ENCODE measurements at places on chromosomes 13 and 19.

DNA sequence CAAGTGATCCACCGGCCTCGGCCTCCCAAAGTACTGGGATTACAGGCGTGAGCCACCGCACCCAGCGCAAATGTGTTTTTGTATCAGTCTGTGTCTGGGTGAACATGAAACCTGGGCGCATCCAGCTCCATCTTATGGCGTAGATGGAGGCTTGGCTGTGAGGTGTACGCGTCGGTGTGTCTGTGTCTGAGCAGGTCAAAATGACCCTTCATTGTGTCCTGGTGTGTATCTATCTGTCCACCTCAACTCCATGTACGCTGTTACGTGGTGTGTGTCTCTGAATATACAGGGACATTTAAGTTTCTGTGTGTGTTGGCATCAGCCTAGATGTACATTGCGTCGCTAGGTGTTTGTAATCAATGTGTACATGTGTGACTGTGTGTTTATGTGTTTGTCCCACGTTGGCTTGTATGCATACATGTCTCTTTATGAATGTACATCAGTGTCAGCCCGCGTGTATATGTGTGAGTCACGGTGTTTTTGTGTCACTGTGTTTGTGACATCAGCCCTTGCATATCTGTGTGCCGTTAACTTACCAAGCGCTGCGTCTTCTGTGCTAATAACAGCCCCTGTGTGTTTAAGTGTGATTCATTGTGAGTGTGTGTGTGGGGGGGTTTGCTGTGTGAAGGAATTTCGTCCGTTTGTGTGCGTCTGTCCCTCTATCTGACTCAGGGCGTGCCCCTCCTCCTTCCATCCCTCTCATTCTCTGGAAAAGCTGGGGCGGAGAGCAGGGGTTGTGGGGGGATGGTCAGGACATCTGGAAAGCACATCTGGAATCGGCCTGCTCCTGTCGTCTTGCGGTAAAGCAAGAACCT lies 6.4 kb downstream of the AXL start:
- no peak for DNase-seq

GRCh38 chr13:114064450-114065140 lies 67.8 kb downstream of the RASA3 start:
- no peak for DNase-seq

- no peak for DNase-seq
Observed at GRCh38 chr19:9075064-9075949, 11.6 kb upstream of the OR1M1 start.

DNA sequence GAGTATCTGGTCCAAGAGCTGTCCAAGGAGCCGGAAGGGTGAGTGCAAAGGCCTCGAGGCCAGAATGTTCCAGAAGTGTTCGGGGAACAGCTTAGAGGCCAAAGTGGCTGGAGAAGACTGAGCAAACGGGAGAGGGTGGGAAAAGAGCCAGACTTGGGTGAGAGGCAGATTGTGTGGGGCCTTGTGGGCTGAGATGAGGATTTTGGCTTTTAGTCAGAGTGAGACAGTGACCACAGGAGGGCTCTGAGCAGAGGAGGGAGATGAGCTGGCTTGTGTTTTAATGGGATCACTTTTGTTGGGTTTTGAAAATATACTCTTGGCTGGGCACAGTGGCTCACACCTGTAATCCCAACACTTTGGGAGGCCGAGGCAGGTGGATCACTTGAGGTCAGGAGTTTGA lies 5.6 kb downstream of the NANOS2 start:
- no peak for DNase-seq

DNA sequence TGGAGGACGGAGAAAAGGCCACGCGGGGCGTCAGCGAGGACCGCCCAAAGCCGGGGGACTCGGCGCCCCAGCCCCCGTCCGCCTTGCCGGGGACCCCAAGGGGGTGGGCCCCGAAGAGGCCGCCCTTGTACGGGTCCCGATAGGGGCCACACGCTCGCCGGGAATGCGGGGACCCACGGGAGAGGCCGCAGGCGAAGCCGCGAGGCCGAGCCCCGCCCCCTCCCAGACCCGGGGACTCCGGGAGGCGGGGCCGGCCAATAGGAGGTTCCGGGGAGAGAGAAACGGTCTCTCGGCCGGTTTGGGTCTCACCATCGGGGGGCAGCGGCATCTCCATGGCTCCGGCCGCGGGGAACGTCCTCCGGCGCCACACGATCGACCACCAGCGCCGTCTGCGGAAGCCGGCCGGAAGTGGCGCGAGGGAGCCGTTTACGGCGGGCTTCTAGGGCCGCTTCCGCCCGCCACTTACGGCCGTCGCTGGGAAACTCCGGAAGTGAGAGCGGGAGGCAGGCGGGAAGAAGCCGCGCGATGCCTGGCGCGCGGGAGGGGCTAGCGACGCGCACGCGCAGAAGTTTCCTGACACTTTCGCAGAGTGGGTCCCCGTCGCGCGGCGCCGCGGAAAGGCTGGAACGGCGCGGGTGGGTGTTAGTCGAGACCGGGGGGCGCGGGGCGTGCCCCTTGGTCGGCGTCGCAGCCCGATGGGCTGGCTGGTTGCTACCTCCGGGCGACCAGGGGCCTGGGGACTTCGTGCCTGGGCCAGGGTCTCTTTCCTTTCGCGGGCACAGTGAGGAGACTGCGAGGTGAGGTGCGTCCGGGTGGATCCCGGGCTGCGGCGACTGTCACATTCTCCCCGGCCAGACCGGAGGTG lies at the start of gene CHERP:
TSS of gene CHERP (minus strand) at position 393 of the 865 bp plus-strand sequence. CDS start at position 334, 59 bp downstream.
- DNase-seq, result peak; percentile 89

- DNase-seq, result no peak
Observed at GRCh38 chr19:34232566-34233481, 21.5 kb upstream of the GARRE1 start.

- no peak for DNase-seq
Observed at GRCh38 chr13:36764957-36765356, 54.1 kb upstream of the RFXAP start.

DNA sequence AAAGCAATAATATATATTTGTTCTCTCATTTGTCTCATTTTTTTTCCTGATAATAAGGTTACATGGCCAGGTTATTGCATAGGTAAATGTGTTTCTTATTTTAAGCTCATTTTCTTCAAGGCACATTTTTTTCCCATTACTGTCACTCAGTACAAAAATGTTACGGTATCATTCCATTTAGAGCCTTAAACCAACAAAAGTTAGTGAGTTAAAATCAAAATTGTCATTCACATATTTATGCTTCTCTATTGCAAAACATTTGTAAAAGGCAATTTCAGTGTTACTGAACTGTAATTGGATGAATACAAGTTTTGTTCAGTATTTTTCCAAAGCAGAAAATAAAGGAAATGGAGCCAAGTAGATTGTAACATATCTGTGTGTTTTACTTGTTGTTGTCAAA lies 117.6 kb upstream of the MAB21L1 start:
- no peak for DNase-seq

DNA sequence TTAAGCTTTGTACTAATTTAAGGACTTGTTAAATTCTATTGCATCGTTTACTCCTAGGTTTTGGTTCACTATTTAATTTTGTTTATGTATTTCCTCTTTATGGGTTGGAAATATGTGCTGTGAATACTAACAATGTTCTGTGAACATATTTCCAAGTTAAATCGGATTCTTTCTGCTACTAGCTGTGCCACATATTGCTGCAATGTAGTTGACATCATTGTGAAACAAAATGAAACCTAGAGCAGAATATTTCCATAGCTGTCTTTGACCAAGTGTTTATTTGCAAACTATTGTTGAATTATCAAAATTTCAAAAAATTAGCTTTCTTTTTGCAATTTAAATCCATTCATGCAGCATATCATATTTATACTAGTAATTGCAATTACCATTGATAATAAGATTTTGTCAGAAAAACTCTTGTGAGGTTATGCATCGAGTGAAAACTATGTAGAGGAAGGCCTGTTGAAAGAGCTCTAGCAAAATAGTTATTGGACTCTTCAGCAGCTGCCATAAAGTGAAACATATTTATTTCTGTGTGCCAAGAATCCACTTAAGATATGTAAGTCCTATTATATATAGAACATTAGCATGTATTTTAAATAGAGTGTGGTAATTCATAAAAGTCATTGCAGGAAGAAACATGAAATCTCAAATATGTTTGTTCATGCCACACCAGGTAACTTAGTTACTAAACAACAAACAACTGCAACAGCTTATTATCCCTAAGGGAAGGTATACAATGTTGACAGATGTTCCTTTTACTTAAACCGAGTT lies 575.1 kb downstream of the SLITRK6 start:
- DNase-seq, result no peak

- DNase-seq, result no peak
Observed at GRCh38 chr19:3673506-3674439, 26.5 kb downstream of the PIP5K1C start.

DNA sequence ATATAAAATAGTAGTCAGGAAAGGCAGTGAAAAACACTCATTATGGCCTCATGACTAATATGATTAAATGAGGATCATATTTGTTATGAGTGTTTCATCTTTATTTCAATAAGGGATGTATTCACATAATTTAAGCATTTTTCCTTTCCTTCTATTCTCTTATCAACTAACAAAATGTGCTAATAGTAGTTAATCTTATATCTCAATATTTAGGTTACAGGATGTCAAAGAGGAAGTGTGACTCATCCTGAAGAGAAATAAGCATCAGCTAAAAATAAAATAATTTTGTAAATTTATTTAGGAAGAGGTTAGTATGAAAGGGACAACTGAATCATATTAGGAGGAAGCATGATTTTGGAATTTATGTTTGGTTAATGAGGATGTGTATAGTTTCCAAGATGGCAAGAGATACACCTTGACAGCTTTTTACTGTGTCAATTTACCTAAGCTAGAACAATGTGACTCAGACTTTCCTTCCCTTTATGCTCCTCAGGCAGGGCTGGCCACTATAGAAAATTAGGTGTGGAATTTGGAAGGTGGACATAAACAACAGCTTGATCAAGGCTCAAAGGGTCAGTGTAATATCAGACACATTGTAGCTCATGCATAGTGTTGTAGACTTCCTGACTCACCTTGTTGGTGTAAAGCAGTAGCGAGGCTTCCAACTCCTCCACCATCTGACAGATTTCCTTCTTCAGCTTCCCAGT lies 172.7 kb downstream of the SLITRK1 start:
- DNase-seq, result no peak

DNA sequence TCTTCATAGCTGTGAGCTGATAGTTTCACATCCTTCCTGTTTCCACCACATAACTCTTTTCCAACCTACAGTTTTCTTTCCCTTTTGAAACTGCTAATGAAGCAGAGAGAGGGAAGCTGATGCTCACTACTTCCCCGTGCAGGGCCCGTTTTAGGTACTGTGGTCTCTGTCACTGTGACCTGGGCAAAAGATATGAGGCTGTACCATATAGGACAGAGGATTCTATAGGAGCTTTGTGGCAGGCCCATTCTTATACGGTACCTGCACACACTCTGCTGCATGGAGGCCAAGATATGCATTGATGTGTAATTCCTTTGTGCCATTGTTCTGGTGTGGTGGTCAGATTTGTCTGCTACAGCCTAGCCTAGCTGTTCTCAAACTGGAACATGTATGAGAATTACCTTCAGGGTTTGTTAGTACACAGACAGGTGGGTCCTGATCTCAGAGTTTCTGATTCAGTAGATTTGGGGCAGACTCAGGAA lies 577.3 kb downstream of the LMO7 start:
- DNase-seq, result no peak

DNA sequence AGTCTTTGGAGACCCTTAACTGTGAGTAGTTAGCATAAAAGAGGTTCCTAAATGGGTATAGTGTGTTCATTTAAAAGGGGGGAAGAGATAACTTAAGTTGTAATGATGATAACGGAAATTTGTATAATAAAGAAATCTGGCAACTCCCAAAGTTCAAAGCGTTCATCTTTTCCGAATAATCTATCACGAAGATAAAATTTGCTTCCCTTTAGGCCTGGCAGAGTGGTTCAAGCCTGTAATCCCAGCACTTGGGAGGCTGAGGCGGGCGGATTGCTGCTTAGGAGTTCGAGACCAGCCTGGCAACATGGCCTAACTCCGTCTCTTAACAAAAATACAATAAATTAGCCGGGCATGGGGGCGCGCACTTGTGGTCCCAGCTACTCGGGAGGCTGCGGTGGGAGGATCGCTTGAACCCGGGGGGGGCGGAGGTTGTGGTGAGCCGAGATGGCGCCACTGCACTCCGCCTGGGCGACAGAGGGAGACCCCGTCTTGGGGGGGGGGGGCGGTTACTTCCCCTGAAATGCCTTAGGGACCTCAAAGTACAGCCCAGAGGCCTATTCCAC lies 934 bp downstream of the N4BP2L2 start:
- no peak for DNase-seq

- no peak for DNase-seq
Observed at GRCh38 chr13:50016444-50016843, 1.2 kb downstream of the KCNRG start.

GRCh38 chr19:39341129-39341718 lies 997 bp upstream of the SAMD4B start:
- DNase-seq, result no peak
